ENCODE measurements at places on chromosomes 4 and X. TPM values are rescaled to one million over a fixed set of nuclear protein-coding genes. Genes with fewer than 3 reads are reported as not detected.

DNA sequence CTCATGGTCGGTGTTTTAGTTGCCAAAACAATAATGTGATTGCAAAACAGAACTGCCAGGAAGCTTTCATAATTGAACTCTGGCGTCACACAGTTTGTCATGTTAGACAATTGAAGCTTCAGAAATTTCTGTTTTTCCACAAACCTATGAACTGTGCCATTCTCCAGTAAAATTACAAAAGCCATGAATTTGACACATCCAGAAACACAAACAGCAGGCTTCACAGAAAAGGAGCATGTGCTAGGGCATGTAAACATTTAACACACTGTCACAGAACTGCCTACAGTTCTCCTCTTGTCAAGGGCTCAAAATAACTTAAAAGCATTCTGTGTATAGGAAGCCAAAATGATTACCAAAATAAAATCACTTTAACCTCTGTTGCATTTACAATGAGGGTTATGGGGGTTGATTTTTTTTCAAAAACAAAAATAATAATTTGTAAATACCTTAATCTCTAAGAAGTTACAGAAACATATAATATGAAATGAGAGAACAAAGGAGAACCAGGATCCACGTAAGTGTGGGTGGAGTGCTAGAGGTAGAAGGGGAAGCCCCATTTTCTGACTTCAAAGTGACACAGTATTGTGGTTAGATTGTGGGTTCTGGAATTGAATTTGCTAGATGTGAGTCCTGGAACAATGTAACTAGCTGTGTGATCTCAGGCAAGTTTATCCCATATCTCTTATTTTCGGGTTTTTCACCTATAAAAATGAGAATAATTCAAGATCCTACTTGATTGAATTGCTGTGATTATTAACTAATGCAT, 295.0 kb downstream of the CENPC start:
- no peak for DNase-seq

DNA sequence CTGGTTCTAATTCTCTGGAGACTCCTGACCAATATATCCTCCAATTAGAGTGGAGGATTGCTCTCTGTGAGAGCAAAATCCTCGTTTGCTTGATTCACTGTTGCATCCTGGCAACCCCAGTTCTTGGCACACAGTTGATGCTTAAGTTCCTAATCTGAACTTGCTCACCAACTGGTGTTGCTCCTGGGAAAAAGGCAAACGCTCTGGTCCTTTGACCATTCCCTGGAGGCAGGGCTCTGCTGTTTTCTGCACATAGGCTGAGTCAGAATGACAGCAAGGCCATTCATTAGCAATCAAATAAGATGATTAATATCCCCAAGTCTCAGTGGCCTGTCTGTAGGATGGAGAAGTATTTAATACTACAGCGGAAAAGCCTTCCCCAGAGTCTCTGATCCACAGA, 172.7 kb upstream of the TBC1D9 start:
- DNase-seq = no peak

GRCh38 chr4:102759831-102760644, 730 bp downstream of the MANBA start:
- DNase-seq = peak; percentile 68

GRCh38 chrX:33211356-33212260, at the start of gene DMD:
Gene DMD, minus strand, starts transcription at chrX:33211549. Its CDS starts 237 bp downstream, at chrX:33211312.
- DNase-seq = peak; percentile 84

DNA sequence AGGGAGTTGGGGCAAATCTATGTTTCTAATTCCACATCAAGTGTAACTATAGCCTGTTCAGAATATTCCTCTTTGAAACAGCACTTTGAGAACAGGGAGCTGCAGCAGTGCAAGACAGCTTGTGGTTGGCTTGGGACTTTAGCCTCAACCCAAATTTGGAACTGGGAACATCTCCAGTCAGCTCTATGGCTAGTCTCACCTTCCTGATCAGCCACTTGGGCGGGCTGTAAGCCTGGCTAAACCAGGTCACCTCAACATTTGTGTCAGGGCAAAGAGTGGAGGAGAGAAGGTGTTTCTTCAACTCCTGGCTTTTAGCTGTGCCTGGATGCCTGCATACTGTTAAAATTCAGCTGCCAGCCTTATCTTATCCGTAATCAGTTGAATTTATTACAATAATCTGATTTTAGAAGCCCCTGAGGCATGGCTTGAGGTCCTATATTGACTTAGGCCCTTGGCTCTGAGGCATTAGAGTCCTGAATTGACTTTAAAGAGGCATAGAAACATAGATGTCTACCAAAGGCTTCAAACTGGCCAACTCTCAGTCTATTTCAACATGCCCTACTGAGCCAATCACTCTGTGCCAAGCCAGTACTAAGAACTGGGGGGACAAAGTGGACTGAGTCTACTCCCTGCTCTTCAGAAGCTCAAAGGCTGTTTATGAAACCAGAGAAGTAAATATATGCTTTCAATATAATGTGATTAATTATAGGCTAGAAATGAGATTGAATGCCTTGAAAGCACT, 18.7 kb upstream of the AR start:
- no peak for DNase-seq

- DNase-seq = peak; percentile 78
These were observed 41.6 kb downstream of the ARHGAP10 start for GRCh38 chr4:147773261-147774184.

DNA sequence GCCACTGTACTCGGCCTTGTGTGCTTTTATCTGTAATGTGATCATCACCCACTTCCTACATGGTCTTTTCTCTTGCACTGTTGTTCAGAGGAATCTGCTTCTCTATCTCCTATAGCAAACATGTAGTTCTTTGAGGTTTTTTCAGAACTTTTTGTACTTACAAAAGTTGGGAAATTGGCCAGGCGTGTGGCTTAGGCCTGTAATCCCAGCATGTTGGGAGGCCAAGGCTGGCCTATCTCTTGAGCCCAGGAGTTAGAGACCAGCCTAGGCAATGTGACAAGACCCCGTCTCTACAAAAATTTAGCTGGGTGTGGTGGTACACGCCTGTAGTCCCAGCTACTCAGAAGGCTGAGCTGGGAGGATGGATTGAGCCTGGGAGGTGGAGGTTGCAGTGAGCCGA, 30.4 kb downstream of the TAF1 start:
- no peak for DNase-seq

- DNase-seq = no peak
These were observed 15.2 kb downstream of the ADGRG2 start for GRCh38 chrX:19107035-19107434.

DNA sequence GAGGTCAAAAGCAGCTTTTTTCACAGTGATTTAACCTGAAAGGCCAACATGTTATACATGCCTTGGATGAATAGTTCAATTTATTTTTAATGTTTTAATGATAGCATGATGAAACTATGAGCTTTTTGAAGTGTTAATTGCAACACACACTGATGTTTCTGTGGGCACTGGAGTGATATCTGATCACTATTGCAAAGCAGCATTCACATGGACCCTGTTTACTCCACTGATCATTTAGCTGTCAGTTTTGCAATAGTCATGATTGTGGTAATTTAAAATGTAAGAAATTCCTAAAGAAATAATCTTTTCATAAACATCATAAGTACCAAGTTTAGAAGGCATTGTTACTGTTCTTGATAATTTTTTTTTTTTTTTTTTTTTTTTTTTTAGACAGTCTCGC, 74.1 kb downstream of the ARSJ start:
- DNase-seq = no peak

GRCh38 chr4:141339966-141340365, 119.3 kb downstream of the ZNF330 start:
- DNase-seq = peak; percentile 28

GRCh38 chr4:150087006-150087405, 8.8 kb downstream of the DCLK2 start:
- no peak for DNase-seq

- no peak for DNase-seq
These were observed 183.3 kb downstream of the MAB21L2 start for GRCh38 chr4:150765216-150765615.

The HSFX4 gene
- polyA plus RNA-seq = not detected

- no peak for DNase-seq
These were observed 375 bp downstream of the FGFR3 start for GRCh38 chr4:1793496-1793840.

DNA sequence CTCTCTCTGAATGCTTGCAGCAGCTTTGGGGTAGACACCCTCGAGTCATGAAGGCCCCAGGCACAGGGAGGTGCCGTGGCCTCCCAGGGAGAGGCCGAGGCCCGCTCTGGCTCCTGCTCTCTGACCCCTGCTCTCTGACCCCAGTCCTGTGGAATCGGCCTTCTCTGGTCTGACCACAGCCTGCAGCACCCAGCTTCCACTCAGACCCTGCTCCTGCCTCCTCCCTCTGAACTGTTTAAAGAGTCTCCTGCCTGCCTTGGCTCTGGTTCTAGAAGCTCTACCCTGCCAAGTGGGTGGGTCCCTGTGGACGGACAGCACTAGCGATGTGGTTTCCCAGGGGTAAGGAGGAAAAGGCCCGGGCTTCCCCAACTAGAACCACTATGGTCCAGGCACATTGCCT, 78.2 kb upstream of the TMEM150C start:
- DNase-seq = no peak
